ENCODE measurements at places on chromosomes 6 and 20. TPM values are rescaled to one million over a fixed set of nuclear protein-coding genes. Genes with fewer than 3 reads are reported as not detected.
A peak's percentile ranks its signal among the peaks of the same experiment; 100 is the strongest.

Gene ARMH2
- total RNA-seq, result 0.97 TPM

DNA sequence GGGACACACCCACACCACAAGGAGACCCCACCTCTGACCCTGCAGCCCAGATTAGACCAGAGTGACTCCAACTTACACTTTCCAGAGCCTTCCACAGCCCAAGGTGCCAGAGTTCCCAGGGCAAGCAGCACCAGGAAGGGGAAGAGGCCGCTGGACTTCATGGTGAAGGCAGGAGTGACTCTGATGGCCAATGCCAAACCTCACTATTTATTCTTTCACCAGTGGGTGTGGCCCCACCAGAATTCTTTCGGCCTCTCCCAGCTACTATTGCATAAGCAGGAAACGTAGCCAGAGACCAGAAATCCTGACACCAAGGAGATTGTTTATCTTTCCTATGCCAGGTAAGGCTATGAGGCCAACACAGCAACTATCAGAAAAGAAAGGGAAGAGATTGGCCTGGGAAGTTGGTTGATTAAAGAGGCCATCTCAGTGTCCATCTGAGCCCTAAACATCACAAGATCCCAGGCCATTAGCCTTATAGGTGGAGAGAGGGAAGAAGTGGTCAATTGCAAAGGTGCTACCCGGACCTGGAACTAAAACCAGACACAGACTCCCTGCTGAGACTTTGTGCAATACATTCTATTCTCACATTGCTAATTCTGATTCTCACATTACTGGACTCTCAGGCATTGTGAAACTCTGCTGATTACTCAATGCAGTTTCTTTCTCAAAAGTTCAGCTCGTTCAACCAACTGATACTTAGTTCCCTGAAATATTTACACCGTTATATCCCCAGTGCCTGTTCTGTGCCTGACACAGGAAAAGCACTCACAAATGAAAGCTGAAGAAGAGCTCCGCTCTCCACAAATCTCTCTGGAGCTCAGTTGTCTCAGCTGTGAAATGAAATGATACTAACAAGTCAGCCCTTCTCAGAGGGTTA is at the start of gene SLPI:
TSS of gene SLPI (minus strand) at position 182 of the 880 bp plus-strand sequence. CDS start at position 161, 21 bp downstream.
- no peak for DNase-seq

- DNase-seq, result no peak
These were observed 210.9 kb upstream of the HDDC2 start for GRCh38 chr6:125512621-125513020.

DNA sequence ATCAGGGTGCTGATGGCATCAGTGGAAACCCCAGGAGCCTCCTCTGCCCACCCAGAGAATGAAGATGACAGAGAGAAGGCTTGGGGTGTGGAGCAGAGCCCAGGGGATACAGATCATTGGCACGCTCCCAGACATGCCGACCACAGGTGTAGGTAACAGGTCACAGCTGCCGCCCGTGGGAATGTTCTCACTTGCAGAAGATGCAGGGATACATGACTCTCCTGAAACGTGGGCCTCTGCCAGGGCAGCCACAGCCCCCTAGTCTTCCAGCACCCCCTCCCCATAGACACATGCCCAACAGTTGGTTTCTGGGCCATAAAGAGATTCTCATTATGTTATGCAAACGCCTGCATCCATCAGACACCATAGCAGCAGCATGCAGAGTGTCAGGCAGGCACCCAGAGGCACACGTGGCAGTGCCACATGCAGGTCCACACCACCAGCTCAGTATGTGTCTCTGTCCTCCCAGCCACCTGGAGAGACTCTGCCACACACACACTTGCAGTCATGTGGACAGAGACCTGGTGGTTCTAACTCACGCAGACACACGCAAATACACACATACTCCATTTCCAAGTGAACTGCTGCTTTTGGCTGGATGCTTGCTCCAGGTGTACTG is 45.5 kb downstream of the LRFN2 start:
- no peak for DNase-seq

GRCh38 chr6:15673666-15674065 is 10.8 kb upstream of the DTNBP1 start:
- DNase-seq, result no peak

DNA sequence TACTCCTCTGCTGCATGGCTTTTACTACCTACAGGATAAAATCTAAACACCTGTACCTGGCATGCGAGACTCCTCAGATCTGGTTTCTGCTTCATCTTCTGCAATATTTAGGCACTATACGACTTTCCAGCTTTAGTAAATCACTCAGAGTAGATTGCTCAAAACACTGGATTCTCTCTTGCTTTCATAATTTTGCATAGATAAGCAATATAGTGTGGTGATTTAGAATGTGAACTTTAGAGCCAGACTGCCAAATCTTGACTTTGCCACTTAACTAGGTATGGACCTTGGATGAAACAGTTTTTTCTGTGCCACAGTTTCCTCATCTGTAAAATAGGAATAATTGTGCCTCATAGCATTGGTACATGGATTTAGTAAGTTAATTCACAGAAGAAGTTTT is 28.9 kb downstream of the CEP57L1 start:
- DNase-seq, result no peak

DNA sequence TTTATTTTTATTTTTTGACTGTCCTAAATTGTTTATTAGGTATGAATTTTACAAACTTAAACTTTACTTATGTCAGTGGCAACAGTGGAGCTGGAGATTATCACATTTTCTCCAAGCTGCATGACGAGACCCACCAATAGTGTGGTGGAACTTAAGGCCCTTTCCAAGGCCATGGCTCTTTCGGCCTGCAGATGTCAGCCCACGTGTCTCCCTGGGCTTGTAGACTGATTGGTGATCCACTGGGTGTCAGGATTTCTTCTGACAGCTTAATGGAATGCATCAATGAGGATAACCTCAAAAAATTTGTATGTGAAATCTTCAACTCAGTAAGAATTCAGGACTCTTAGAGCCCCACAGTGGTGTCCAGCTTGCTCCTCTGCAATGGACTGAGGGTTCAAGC is 32.3 kb upstream of the OVOL2 start:
- no peak for DNase-seq

DNA sequence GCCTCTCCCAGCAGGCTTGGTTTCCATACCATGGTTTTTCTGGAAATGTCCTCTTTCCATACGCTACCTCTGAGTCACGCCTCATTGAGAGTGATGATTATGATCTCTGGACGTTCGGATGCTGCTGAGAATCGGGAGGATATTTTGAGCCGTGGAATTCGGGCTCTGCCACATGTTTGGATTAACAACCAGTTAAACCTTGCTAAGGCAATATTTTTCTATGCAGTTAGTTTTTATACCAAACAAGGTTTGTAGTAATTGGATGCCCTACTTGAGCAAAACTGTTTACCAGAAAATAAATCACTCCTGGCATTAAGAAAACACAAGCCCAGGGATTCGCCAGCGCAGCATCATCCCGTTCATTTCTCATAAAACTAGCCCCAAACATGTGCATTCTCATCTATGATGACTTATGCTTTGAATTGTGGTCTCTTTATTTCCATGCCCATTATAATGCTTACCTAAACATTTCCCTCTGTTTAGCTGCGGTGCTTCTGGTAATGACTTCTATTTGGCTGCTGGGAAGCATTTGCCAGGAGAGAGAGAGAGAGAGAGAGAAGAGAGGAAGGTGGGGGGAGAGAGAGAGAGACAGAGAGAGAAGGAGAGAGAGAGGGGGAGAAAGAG is 198.9 kb downstream of the CLIC5 start:
- DNase-seq, result no peak

GRCh38 chr6:148533309-148534107 is 190.9 kb downstream of the SASH1 start:
- DNase-seq, result no peak

- no peak for DNase-seq
These were observed 612.5 kb upstream of the HS3ST5 start for GRCh38 chr6:114955363-114955762.

GRCh38 chr20:59223182-59223601 is 59.6 kb downstream of the ZNF831 start:
- no peak for DNase-seq

DNA sequence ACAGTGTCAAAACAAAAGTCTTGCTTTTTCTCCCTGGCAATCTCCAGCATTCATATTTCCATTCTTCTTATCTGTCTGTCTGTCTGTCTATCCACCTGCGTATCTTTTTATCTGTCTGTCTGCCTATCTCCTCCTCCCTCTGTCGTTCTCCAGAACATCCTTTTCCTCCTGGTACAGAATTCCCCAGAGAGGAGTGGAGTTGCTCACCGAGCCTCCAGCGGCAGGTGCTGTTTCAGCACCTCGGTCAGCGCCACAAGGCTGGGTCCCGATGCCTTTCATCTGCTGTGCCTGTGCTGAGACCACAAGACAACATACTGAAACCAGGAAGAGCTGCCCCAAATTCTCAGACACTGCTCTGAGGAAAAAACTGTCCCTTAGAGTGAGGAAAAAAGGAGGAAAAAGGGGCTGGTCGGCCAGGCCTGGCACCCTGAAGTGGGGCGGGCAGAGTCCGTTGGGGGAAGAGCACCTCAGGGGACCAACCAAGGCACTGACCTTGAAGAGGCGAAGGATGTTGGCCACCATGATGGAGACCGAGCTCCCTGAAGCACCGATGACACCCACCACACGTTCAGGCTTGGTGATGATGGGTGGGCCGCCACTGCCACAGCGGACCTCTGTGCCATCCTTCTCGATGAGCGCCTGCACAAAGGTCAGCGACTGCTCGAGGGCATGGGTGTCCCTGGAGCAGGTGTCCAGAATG is 13.3 kb downstream of the GRM4 start:
- DNase-seq, result peak; percentile 70

GRCh38 chr6:84213217-84213616 is 14.2 kb downstream of the CEP162 start:
- DNase-seq, result no peak

- DNase-seq, result no peak
These were observed 113.9 kb upstream of the NAA20 start for GRCh38 chr20:19903168-19903811.

DNA sequence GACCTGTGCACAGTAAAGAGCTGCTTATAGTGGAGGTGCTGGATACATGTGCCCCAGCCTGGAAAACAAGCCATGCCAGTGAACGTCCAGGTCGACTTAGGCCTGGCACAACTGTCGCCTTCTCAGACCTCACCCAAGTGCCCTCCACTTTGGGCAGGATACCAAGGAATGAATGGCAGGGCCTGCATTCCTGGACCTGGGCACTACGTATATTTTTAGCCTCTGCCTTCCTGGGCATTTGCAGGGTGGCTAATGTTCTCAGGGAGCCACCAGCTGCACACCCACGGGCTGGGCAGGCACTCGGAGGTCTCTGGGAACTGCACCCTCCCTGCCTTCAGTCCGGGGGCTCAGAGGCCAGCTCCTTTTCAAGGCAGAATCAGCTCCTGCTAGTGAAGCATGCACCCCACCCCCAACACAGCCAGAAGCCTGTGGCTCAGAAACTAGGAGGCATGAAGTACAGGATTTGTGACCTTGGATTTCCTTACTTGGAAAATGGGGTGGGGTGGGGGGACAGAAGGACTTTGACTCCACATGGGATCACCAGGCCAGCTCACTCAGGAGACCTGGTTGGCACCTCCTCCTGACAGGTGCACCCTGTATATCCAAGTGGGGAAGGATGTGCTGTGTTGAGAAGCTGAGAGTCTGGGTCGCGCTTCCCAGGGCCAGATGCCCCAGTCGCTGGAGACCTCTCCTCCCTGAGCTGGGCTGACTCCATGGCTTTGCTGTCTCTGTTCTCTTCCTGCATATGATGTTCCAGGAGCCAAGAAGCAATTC is 2.5 kb upstream of the LSM14B start:
- no peak for DNase-seq

DNA sequence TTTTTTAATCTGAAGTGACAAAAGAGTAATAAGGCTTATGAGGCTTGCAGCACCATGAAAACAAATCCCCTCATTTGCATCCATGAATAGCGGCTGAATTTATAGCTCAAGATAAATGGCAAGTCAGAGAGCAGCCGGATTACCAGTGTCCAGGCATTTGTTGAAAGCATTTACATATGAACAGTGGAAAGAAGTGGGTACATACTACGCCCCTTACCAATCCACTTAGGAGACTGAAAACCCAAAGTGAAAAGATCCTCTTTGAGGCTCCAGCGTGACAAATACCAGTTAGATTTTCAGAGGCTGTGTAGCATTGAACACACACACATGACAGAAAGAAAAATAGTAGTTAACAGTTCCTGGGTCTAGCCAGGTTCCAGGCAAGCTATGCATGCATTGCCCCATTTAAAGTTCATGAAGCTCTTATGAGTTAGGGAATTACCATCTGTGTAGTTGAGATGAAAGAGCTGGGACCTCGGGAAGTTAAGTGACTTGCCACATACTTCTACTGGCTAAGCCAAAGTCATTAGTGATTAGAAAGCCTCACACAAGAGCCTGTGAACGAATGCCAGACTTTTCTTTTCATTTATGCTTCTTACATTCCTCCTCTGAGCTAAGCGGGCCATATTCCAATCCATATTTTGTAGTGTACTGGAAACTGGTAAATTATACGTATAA is 28.3 kb upstream of the NHSL1 start:
- no peak for DNase-seq

GRCh38 chr6:21404577-21404976 is 189.0 kb upstream of the SOX4 start:
- DNase-seq, result no peak

DNA sequence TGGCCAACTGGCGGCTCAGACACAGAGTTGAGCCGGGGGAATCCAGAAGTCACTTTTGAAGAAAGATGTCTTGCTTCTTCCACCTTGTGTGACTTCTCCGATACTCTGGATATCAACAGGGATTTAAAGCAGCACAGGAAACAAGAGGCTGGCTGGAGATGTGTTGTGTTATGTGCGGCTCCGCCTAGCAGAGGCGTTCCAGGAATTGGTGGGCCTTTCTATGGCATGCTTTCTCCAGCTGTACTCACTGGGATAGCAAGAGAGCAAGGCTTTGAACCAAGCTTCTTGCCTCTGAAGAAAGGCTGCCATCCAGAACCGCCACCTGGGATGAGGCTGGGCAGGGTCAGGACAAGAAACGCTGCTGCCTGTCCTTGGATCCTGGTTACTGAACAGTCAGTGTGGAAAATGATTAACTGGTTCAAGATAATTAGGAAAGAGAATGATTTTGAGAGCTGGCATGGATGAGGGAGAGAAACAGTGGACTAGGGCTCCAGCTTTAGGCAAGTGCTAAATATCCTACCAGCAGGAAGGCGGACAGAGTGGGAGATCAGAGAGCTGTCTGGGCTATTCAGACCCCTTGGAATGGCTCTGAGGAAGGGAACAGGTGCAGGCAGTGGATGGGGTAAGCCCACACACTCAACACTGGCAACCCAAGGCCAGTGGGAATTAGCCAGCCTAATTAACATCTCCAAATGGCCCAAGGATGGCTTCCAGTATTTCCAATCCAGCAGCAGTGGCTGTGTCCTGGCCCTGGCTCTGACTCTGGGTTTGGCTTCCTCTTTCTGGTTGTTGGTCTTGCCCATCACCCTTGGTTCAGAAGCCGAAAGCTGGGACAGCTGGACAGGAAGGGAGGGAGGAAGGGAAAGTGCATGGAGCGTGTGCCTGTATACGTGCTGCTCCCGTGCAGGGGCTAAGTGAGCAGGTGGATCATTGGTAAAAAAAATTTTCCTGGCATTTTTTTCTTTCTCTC is 31.9 kb downstream of the INSM1 start:
- no peak for DNase-seq

- DNase-seq, result no peak
These were observed 152.7 kb downstream of the RNGTT start for GRCh38 chr6:88810701-88811100.

GRCh38 chr6:139881728-139882211 is 507.3 kb upstream of the CITED2 start:
- peak; percentile 26 for DNase-seq

Gene COL9A1
- not detected for total RNA-seq

Gene NKAIN2
- not detected for total RNA-seq

Measured in activated CD8-positive, alpha-beta T cell treated with anti-CD3 and anti-CD28 coated beads, Interleukin-2, amount 10 ng/mL, durations not matched to agents 7 days and 5 days (primary cell).